Activated T-helper 1 cell treated with anti-CD3 and anti-CD28 coated beads, Interleukin-12 subunit alpha, Interleukin-12 subunit beta, Interleukin-2, Interleukin-4 antibody, amounts not matched to agents 30 ng/mL and 10 ng/mL and 1 ng/mL, durations not matched to agents 14 hours and 24 hours and 36 hours (primary cell): ENCODE measurements at places on chromosomes 12 and 14.

DNA sequence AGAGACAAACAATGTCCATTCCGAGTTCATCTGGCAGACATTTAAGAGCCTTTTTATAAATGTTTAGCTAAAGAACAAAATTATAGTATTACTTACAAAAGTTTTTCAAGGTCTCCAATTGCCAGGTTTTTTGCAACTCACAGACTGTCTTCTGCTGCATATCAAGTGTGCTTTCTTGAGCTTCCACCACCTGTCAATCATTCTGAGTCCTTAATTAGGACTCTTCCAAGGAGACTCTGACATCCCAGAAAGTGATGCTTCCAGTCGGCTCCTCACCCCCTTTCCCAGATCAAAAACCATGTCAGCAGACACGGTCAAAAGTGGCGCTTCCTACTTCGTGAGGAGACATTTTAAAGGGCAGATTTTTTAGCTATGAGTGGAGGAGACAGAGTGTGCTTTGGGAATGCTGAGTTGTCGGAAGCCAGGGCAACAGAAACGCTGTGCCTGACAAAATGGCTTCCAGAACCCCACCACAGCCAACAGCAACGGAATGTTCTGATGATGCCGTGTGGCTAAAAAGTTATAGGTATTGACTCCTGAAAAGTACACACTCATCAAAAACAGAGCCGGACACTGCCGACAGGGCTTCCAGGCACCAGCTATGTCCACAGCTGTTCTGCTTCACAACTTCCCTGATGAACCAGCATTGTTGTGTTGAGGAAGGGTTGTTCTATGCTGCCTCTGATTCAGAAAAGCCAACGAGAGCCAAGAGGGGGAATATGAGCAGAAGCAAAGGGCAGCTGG is 116.1 kb upstream of the SLC35F4 start:
- DNase-seq, result no peak

DNA sequence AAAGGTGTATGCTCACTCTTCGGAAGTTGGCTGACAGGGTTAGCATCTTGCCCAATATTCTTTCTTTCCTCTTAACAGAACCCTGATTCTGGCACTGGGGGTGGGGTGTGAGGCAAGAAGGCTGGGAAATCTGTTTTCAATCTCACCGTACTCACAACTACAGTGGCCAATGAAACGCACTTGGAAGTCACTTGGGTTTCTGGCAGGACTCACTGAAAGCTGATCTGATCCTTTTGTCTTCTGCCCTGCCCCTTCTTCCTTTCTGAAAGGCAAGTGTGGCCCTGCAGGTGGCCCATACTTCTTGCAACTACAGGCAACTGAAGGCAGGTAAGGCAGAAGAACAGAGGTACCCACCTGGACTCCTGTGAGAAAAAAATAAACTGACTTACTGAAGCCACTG is 106.9 kb downstream of the STXBP6 start:
- no peak for DNase-seq

DNA sequence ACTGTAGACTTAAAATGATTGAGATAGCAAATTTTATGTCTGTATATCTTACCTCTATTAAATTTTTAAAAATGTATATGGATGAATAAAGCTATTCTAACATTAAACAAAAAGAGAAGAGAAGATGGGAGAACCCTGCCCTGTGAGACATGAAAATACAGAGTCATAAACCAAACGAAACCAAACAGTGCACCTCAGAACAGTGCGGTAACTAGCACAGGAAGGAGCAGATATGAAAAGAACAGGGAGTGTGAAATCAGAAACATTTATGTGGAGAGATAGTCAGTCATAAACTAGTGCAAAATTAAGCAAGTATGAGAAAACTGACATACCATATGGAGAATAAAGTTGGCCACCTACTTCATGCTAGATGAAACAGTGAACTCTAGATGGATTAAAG is 135.1 kb downstream of the ERC1 start:
- no peak for DNase-seq

DNA sequence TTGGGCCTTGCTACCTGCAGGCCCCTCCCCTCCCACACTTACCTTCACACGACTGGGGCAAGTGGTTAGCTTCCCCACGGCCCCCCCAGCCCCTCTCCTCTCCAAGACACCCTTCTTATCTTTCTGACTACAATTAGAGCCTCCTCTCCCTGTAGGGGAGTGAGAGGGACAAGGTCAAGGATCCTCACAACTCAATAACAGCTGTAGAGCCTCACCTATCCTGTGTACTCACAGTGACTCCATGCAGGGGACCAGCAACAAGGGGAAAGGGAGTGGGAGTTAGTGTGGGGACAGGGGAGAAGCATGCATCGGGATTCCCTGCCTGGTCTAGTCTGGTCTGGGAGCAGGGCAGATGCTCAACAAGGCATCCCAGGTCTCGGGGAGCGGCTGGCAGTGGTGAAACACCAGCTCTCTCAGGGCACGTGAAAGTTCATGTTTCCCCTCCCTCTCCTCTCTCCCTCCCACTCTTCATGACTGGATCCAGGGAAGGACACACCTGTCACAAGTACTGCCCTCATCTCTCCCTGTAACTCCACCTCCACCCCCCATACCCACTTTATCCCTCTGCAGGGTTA is 45.3 kb downstream of the SMUG1 start:
- no peak for DNase-seq

- DNase-seq, result no peak
Observed at GRCh38 chr12:50926415-50926814, 25.9 kb upstream of the HIGD1C start.

GRCh38 chr14:82536566-82536965 is 1002.9 kb upstream of the SEL1L start:
- DNase-seq, result no peak

- DNase-seq, result no peak
Observed at GRCh38 chr12:26239122-26239851, 43.9 kb downstream of the SSPN start.

DNA sequence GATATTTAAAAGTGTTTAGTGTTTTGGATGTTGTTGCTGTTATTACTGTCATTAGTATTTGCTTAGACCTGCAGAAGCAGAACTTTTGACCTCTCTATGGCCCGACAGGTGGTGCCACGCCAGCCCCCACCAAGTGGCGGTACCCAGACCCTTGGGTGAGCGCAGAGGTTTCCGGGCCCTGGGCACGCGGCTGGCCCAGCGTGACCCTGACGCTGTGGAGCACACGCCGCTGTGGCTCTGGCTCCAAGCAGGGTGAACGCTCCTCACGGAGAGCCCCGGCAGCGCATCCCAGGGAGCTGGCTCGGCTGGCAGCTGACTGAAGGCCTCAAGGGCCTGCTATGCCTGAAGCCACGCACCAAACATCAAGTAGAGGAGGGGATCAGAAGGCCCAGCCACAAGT is 22.6 kb downstream of the SLC25A47 start:
- DNase-seq, result no peak

DNA sequence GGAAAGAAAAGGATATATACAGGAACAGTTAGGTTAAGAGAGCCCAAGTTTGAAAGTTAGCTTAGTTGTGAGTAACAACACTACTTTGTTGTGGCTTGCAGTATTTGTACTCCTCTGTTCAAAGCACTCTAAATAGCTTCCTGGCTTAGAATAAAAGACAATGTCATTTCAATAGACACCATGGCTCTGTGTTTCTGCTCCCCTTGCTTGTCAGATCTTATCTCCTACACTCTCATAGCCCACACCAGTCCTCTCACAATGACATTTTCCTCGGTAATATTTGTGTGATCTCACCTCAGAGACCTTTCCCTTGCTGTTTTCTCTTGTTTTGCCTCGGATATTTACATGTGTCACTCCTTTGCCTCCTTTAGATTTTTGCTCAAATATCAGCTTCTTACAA is 418.4 kb downstream of the MDGA2 start:
- no peak for DNase-seq

DNA sequence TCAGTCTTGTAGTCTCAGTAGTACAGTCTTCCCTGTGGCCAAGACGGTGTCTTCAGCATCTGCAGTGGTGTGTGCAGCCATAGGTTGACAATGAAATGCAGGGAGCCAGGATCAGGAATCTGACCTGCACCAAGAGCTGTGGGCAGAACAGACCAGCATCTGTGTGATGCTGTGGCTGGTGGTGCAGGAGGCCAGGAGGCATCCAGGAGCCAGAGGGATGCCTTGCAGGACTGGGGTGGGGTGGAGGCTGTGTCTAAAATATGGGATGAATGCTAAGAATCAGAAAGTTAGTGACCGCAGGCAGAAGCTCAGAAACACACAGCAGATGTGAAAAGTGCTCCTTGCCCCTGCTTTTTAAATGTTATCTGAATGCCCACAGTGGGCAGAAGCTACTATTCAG is 209.7 kb downstream of the CACNA1C start:
- no peak for DNase-seq

GRCh38 chr14:30193845-30194501 is 266.3 kb upstream of the PRKD1 start:
- DNase-seq, result no peak

GRCh38 chr14:94448071-94448808 is 4.4 kb downstream of the SERPINA11 start:
- DNase-seq, result no peak

DNA sequence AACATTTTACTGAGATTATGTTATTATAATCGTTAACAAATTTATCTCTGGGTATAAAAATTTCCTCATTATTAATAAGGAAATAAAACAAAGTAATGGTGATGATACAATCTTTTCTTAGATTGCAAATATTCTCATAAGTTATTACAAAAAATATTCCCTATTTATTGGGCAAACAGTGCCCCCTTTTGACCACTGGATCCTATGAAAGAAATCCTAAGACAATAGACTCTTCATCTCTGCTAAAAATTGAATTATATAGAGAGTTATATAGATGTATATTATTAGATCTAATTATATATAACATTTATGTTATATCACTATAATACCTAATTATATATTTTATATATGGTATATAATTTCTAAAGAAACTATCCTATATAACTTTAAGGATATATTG is 94.2 kb upstream of the FGD4 start:
- no peak for DNase-seq

GRCh38 chr14:75200451-75200850 is 24.0 kb upstream of the TMED10 start:
- no peak for DNase-seq

- DNase-seq, result no peak
Observed at GRCh38 chr12:2054091-2055018, 1.6 kb downstream of the CACNA1C start.

GRCh38 chr14:72518809-72519377 is 375.0 kb downstream of the DPF3 start:
- DNase-seq, result peak; percentile 51

DNA sequence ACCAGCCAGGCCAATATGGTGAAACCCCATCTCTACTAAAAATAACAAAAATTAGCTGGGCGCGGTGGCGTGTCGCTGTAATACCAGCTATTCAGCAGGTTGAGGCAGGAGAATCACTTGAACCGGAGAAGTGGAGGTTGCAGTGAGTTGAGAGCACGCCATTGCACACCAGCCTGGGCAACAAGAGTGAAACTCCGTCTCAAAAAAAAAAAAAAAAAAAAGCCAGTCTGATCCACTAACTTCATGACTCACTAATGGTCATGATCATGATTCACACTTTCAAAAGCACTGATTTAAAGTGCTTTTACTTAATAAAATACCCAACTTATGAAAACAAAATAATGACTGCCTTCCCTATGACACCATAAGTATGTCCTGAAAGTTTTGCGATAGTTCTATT is 38.4 kb upstream of the CPM start:
- no peak for DNase-seq

DNA sequence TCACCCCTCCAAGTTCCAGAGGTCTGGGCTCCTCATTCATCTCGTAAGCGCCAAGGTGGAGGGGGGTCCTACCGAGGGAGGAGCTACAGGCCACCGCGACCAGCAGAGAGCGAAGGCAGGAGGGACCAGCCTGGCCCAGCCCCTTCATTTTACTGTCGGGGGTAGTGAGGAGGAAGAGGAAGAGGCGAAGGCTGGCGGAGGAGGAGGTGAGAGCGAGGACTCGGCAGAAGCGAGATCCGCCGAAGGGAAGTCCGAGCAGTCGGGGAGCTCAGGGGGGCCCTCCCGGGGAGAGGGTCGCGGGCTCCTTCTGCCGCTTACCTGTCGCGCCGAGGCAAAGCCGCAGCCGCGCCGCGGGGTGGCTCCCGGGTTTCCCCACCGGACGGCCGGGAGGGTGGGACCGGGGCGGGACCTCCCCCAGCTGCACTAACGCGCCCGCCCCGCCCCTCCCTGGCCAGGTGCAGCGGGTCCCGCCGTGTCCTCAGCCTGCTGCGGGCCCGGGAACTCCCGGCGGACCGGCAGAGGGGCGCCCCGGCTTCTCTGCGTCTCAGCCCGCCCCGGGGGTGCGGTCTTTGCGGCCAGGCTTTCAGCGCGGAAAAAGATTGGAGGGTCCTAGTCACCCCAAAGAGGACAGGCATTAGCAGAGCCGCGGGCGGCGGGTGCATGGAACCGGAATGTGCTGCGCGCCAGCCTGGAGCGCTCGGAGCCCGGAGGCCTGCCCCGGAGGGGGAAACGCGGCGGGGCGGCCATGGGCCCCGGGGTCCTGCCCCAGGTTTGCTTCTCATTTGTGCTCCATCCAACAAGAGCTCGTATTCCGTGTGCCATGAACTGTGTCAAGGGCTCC is at the start of gene GALNT6:
Gene GALNT6, minus strand, starts transcription at position 124 of the 841 bp plus-strand sequence. CDS start 11,625 bp downstream, outside the sequence.
- DNase-seq, result peak; percentile 64

GRCh38 chr12:117192057-117192456 is 1.8 kb upstream of the FBXO21 start:
- no peak for DNase-seq

DNA sequence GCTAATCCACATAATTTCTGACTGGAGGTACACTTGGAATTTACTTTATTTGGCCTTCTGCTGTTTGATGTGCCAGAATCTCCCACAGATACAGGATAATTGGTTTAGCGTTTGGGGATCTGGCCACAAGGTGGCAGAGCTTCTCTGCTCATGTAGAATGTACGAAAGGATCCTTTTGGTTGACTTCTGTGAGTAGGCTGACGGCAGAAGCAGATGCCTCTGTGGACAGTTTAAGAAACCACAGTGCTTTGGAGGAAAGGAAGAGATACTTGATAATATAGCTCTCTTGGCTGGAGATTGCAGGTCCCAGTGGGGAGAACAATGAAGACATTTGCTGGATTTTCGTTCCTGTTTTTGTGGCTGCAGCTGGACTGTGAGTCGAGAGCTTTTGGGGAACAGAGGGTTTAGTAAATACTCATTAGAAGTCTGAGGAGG is 75.3 kb upstream of the OR4E1 start:
- DNase-seq, result peak; percentile 28

GRCh38 chr14:71783786-71784185 is 148.4 kb upstream of the RGS6 start:
- DNase-seq, result no peak

DNA sequence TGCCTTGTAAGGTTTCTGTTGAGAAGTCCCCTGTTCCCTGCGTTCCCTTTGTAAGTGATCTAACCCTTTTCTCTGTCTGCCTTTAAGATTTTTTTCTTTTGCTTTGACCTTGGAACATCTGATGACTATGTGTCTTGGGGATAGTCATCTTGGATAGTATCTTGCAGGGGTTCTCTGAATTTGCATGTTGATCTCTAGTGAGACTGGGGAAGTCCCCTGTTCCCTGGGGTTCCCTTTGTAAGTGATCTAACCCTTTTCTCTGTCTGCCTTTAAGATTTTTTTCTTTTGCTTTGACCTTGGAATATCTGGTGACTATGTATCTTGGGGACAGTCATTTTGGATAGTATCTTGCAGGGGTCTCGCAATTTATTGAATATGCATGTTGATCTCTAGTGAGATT is 38.2 kb upstream of the TMX1 start:
- no peak for DNase-seq

- no peak for DNase-seq
Observed at GRCh38 chr12:104718304-104718929, 239.7 kb downstream of the SLC41A2 start.

GRCh38 chr12:47216150-47216677 is 136.5 kb upstream of the AMIGO2 start:
- peak; percentile 72 for DNase-seq

GRCh38 chr12:99250091-99250490 is 397.5 kb upstream of the GARIN6 start:
- no peak for DNase-seq
